ENCODE measurements at places on chromosomes 1 and 21. TPM values are rescaled to one million over a fixed set of nuclear protein-coding genes. Genes with fewer than 3 reads are reported as not detected.

GRCh38 chr1:58887059-58887458, 103.2 kb upstream of the JUN start:
- DNase-seq = no peak

GRCh38 chr21:41432562-41433460, 6.8 kb downstream of the MX1 start:
- DNase-seq = no peak

DNA sequence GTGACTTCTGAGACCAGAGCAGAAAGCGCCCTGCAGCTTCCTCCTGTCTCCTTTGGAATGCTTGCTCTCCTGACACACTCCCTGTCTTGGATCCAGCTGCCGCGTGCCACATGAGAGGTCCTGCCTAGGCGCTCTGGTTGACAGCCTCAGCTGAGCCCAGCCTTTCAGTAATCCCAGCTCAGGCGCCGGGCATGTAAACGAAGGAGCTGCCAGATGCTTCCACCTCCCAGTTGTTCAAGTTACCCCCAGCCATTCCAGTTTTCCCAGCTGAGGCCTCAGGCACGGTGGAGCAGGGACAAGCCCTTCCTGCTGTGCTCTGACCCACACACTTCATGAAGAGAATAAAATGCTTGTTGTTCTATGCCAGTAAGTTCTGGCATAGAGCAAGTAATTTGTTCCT, 14.3 kb upstream of the CD34 start:
- peak; percentile 59 for DNase-seq

GRCh38 chr1:200206340-200206739, 178.8 kb downstream of the NR5A2 start:
- DNase-seq = no peak

SPATA21 gene
- total RNA-seq = not detected

DNA sequence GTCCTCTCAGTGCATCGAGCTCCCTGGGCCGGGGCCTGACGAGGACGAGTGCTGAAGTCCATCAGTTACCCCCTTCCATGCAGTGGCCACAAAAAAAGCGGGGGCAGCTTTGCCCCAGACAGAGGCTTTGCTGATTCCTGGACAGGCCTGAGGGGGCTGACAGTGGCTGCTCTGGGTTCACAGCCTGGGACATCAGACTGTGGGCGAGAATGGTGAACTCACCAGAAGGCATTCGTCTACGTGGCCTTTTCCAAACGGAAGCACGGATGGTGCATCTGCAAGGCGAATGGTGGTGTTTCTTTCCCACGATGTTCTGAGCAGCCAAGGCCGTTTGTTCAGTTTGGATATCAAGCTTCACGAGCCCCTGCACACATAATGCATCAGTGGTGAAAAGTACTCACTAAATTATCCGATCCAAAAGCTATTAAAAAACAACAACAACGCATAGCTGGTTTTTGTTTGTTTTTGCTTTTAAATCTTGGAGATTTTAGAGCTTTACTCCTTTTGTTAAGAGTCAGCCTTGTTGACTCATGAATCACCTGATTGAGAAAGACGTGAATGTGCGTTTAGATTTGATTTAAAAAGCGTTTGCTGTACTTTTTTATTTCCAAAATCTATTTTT, 6.3 kb upstream of the ZBTB21 start:
- no peak for DNase-seq

GRCh38 chr1:66791621-66792610, 9.2 kb downstream of the INSL5 start:
- no peak for DNase-seq

- DNase-seq = no peak
These were observed 285.1 kb downstream of the TPR start for GRCh38 chr1:186089940-186090339.

DNA sequence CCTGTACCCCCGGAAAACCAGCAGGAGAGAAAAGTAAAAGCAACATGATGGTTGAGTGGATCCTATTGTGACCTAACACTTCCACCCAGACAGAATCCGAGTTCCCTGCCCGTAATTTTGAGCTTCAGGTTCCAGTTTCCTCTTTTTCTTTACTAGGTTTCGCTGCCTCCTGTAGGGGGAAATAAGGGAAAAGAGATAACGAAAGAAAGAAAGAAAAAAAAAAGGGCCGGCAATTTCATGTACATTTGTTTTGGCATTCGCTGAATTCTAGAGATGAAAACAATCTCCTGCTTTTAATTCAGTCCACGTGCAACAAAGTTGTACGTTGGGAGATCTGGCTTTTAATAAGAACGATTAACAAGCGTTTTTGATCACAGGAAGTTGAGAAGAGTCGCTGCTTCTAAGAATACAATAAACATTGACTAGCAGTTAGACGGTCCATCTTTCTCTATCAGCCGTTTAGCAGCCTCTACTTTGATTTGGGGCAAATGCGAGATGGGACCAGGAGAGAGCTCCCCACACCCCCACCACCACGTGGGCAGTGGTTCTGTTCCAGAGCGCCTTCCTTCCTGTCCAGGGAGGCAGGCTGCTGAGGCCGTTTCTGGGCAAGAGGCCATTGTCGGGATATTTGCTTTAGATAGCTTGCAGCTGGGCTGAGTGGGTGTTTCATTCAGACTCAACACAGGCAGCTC, 155.9 kb upstream of the RUNX1 start:
- DNase-seq = peak; percentile 80

DNA sequence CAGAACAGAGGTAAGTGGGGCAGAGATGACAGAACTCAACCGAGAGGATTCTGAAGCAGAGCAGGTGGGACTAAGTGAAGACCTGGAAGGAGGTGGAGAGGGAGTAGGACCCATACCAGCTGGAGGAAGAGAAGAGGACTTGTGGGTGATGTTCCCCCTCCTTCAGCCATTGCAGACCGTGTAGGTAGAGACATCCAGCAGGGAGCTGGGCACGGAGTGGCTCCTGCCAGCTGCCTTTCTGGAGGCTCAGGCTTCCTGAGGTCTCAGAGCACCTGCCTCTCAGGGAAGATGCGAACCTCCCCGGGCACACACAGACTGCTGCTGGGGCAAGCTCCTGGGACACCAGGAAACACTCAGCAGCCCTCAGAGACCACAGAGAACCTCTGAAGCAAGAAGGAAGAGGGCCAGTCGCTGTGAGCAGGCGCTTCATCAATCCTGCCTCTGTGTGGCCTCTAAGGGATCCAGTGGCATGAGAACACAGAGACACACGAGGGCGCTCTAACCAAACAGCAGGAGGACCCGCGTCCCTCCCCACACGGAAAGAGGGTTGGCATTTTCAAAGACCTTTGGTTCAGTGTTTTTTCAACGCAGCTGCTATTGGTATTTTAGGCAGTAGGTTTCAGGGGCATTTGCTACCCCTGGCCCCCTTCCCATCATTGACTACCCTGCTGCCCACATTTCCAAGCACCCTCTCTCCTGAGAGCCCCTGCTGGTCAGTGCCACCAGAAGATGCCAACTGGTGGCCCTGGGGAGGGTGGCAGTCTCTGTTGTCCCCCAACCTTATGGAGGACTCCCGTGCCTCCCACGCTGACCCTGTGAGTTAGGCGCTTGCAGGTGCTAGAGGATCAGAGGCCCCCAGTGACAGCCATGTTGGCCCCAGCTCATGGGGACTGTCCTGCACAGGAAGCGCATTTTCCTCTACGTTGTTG, 89.6 kb upstream of the EDN2 start:
- DNase-seq = peak; percentile 75

CYYR1 gene
- total RNA-seq = 21.6 TPM

GRCh38 chr1:113369699-113370098, 20.6 kb upstream of the MAGI3 start:
- no peak for DNase-seq

AMIGO1 gene
- total RNA-seq = 19.4 TPM

GRCh38 chr1:155946633-155947219, 5.3 kb downstream of the RXFP4 start:
- DNase-seq = no peak

- no peak for DNase-seq
These were observed 172.2 kb downstream of the CHRM3 start for GRCh38 chr1:239558559-239558958.

PLCH2 gene
- total RNA-seq = 0.16 TPM

DNA sequence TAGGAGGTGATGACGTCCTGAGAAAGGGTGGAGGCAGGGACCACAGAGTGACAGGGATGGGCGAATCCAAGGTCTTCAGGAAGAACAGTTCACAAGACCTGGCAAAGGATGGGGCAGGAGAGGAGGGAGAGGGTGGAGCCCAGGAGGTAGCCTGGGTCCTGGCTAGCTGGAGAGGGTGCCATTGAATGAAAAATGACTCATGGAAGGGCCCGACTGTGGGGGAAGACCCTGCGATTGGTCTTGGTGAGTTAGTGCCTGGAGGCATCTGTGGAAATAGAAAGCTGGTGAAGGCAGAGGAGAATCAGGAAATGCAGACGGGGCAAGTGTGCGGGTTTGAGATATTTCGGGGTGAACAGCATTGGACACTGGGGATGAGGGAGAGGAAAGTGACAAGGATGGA, 60.3 kb upstream of the SLC45A1 start:
- no peak for DNase-seq

- no peak for DNase-seq
These were observed 16.2 kb upstream of the RGS1 start for GRCh38 chr1:192559115-192560006.

KRTAP19-3 gene
- not detected for total RNA-seq

DNA sequence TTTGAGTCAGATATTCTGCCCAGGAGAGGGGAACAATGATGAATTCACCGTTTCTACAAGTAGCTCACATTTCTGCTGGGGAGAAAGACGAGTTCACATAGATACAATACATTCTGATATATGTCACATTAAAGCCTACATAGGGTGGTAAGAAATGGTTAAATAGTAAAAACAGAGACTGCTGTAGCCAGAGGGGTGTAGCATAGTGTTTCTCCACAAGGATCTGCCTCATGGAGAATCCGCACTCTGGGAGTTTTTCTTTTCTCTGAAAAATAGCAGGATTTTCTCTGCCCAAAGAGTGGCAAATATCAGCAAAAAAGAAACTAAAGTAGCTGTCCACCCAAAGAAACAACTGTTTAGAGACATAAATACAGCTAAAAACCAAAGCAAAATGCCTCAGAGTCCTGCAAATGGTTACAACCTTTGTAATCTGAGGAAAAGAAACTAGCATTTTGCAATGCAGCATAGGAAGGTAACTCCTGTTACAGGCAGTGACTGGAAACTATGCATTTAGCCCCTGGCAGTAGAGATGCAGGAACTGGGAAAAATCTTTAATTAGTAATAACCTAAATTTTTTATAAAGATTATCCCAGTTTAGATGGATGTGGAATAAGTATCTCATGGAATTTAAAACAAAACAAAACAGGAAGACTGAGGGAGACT, 1126.7 kb upstream of the ADGRL2 start:
- DNase-seq = no peak

OR2L13 gene
- total RNA-seq = not detected

CCDC30 gene
- 2.2 TPM for total RNA-seq

DNA sequence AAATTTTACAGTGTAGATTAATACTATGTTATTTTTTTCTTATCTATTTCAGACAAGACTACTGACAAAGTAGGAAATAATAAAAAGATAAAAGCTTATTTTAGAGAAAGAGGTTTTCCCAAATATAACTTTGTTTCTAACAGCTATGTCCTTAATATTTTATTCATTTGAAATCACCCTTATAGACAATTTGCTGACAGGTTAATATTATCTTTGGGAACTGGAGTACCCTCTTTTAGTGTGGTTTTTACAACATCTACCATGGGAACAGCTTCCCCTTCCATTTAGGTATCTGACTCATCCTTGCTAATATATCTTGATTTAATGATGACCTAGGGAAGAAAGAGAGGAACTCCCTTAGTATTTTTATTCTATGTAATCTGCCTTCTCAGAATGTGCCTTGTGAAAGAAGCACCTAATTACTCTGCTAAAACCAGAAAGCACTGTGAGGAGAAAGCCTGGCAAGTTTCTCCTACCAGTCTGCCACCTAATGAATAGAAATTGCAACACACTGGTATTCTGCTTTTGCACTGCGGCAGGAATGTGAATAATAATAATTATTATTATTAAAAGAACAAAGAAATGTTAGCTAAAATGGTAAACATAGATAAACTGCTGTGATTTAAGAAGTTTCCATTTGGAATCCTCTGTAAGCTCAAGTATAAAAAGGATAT, 192.8 kb downstream of the PDE4B start:
- DNase-seq = no peak

- DNase-seq = no peak
These were observed 62.6 kb downstream of the ARHGEF16 start for GRCh38 chr1:3516911-3517675.

- DNase-seq = no peak
These were observed 46.9 kb downstream of the PKN2 start for GRCh38 chr1:88730995-88731394.

DNA sequence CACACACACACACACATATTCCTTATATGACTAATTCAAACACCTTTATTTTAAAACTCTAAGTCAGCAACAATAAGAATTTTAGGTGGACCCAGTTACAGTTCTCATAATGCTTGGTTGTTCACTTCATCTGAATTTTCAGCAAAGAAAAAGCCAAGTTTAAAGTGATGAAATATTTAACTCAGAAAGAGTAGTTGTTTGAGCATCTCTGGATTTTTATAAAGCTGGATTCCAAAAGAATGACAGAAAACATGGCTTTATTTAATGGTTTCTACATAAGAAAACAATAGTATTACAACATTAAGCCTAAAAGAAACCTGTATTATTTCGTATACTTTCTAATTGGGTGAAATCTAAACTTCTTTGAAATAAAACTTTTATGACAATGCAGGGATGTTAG, 54.2 kb upstream of the ADAMTS5 start:
- DNase-seq = no peak

WNT9A gene
- total RNA-seq = 4.8 TPM

DNA sequence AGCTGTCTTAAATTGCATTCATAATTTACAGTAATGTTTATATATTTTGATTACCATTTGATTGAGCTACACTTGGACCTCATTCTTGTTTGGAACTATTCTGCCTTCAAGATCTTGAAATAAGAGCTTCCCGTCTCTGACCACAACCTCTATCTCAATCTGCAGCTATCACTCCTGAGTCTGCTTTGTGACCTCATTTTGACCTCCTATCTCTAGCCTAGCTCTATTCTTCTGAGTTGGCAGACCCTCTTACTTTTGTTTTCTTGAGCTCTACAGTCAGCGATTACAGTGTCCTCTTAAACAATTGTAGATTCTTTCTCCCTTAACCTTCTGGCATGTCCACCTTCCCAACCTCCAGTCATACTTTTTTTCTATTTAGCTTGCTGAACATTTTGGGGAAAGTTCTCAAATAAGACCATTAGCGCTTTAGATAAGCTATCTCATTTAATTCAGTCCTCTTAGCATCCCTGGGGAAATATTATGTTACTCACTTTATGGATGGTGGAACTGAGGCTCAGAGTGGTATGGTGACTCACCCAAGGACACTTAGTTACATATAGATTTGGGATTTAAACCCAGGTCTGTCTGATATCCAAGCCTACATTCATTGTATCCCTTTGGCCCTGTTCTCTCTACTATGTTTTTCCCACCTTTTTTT, 19.1 kb downstream of the RPAP2 start:
- no peak for DNase-seq

DNA sequence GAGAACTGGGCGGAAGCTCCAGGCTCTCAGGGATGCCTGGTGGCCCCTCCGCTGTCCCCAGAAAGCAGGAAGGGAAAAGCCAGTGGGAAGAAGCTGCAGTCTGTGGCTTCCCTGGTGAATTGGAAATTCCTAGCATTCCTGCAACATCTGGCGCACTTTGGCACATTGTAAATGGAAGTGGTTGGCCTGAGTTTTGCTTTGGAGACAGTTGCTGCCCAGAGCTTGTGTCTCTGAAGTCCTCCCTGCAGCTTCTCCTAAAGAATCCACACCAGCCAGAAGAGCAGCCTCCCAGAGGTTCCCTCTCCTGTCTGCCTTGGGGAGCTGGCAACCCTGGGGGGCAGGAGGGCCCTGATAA, 48.2 kb downstream of the ARHGEF10L start:
- no peak for DNase-seq

GRCh38 chr21:35559128-35559828, 501.0 kb downstream of the SETD4 start:
- DNase-seq = no peak

CFHR3 gene
- not detected for total RNA-seq

SLC25A34 gene
- total RNA-seq = 34.0 TPM

Data from left ventricle myocardium inferior (tissue), 1 donor.